ENCODE measurements at places on chromosomes 4 and X.
A peak's percentile ranks its signal among the peaks of the same experiment; 100 is the strongest.

DNA sequence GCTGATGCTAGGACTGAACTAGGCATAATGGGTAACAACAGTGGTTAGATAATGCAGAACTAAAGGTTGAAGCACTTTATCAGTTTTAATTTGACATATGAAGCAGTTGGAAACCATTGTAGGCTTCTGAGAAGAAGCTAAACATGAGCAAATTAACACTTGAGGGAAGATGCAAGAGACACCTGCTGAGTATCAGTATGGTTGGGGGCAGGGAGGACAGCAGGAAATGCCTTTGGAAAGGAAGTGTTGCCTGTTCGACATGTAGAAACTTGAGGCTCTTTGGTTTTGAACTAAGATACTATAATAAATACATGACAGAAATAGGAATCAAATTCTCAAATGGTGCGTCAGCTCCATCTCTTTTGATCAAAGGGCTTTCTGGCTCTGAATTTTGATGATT lies 115.6 kb downstream of the FHIP1A start:
- DNase-seq, result no peak

DNA sequence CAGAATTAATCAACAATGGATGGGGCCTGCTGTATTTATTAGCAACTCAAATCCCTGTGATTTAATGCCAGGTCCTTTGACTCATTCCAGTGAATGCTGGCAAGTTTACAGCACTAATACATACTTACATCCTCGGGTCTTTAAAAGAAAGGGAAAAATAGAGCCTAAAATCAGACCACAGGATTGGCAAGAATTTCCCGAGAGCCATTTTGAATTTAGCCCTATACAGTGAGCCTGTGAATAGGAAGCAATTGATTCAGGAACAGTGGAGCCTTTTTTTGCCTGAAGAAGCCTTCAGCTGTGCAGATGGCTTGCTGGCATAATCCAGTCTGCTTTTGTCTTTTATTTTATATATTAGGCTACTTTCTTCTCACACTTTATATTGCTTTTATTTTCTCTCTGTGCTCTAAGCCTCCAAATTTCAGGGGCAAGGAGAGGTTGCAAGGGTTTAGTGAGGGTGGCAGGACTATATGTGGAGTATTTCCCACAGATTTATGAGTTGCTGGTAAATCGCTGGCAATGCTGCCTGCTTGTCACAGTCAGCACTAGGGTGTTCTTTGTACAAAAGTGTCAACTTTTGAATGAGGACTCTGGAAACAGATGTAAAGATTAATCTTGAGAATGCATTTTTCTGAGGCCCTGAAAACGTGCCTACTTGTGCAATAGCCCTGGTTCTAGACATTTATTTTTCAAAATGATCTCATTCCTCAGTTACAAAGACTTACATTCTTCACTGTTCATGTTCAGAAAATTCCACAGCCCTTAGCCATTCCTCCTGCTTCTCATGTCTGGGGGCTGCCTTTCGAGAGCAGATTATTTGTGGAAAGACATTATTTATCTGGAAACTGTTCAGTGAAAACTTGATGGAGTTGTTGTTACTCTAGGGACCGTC lies 303.5 kb downstream of the SPRY1 start:
- peak; percentile 94 for DNase-seq

- peak; percentile 42 for DNase-seq
Measured at GRCh38 chr4:40321574-40322275, 13.4 kb upstream of the CHRNA9 start.

DNA sequence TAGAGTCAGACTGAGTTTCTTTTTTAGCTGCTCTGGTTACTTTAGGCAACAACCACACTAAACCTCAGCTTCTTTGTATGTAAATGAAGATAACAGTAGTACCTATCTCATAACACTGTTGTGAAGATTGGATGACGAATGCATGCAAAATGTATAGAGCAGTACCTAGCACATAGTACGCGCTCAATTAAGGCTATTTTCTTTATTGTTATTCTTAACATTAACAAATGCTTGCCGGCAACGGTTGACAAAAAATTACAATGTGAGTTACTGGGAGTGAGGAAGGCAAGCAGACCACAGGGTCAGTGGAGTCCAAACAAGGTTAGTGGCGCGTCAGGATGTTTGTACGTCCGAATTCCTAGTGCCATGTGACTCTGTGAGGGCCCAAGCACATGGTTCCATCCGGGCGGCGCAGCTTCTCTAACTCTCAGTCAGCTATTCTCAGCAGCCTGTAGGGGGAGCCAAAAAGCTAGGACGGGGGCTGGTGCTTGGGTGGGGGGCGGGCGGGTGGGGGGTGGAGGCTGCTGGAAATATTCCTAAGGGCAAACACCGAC lies 821 bp upstream of the NALF2 start:
- no peak for DNase-seq

- no peak for DNase-seq
Measured at GRCh38 chrX:52556741-52557140, 39.9 kb upstream of the XAGE1B start.

DNA sequence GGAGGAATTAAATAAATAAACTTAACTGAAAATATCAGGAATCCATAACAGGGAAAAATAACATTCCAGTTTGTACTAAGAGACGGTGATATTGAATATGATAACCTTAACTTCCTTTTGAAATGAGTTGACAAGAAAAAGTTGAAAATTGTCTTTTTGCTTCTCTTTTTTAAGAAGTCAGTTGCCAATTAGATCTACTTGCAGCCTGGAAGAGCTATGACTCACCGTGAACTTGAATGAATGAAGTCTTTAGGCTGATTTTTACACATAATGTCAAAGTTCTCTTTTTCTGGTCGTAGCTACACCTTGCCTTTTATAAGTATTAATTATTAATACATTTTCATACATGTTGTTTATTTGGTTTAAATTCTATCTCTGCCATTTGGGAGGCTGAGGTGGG lies 94.4 kb upstream of the HPGD start:
- no peak for DNase-seq

DNA sequence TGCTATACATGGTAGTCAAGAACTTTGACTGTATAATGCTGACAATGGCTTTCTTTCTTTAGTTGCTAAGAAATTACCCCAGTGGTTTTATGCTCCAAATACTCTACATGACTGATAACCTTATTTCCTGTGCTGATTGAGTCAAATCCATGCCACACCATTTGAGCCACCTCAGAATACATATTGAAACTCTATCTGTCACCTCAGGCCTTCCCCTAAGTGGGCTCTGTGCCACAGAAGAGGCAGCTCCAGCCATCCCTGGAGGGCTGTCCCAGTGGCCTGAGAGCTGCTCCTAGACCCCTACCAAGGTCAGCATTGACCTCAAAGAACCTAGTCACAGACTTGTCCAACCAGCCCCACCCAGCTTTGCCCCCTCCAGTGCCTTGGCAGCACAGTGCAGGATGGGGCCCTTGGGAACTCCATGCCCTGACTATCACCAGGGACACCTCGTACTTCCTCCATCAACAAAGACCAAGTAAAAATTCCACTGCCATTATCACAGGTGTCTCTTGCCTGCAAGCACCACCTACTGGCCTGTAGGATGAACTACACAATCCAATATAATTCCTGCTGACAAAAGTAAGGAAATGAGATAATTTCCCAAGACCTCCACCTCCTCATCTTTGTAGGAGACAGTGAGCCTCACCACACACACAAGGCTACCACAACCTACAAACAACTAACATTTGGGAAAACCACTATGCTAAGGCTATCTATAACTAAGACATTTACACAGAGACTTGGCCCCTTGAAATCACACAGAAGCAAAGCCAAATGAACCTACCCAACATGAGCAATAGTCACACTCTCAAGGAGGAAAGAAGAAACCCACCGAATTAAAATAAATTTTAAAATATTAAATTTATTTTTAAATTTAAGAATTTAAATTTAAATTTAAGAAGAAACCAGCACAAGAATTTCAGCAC lies 239.9 kb downstream of the NKX6-1 start:
- DNase-seq, result no peak

DNA sequence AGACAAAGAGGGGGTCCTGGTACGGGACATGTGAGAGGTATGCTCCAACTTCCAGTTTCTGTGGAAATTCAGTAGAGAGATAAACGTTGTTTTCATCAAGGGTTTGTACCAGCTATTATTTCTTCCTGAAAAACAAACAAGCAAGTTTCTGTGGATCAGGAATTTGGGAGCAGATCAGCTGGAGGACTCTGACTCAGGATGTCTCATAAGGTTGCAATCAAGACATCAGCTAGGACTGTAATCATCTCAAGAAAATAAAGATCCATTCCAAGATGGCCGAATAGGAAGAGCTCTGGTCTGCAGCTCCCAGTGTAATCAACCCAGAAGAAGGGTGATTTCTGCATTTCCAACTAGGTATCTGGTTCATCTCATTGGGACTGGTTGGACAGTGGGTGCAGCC lies 23.5 kb upstream of the NFKB1 start:
- no peak for DNase-seq

DNA sequence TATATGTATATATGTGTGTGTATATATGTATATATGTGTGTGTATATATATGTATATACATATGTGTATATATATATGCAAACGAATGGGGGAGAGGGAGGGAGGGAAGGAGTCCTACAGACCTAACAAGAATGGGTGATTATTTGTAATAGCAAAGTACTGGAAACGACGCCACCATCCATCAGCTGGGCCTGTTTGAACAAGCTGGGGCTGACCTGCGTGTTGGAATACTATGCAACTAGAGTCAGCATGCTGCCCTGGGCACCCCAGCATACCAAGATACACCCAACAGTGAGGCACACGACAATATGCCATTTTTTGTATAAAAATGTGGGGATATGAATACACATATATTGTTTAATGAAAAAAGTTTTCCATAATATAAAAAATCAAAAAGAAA lies 21.6 kb upstream of the CCNQ start:
- no peak for DNase-seq

- DNase-seq, result no peak
Measured at GRCh38 chr4:138164208-138164607, 77.9 kb downstream of the SLC7A11 start.

All from fibroblast of skin of left biceps (primary cell).